ENCODE measurements at places on chromosomes 7 and 10. TPM values are rescaled to one million over a fixed set of nuclear protein-coding genes. Genes with fewer than 3 reads are reported as not detected.
A peak's percentile ranks its signal among the peaks of the same experiment; 100 is the strongest.

FANK1 gene
- total RNA-seq, result 2.5 TPM

SAP25 gene
- not detected for total RNA-seq

ERVW-1 gene
- not detected for total RNA-seq

GNG11 gene
- 33.0 TPM for total RNA-seq

GNAI1 gene
- 53.2 TPM for total RNA-seq

GARIN1A gene
- total RNA-seq, result 0.35 TPM

HYAL4 gene
- not detected for total RNA-seq

FGL2 gene
- total RNA-seq, result 69.3 TPM

ZCCHC24 gene
- 32.8 TPM for total RNA-seq

MYH16 gene
- total RNA-seq, result not detected

GET4 gene
- 6.1 TPM for total RNA-seq

NPVF gene
- total RNA-seq, result not detected

TCERG1L gene
- not detected for total RNA-seq

DNA sequence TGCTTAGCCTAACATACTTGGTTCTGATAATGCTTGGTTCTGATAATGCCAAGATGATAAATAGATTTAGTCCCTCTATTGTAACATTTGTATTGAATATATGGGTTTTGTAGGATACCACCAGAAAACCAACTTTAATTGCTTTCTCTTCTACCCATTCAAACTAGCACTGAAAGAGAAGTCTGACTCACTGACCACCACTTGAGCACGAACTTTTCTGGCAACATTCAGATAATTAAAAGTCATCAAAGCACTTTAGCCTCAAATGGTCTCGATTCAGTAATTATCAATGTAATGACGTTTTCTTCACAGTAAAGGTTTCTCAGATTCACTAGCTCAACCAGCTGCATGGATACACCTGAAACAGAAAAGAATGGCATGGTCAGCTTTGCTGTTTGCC is 63.0 kb downstream of the HDAC9 start:
- DNase-seq, result no peak

DNA sequence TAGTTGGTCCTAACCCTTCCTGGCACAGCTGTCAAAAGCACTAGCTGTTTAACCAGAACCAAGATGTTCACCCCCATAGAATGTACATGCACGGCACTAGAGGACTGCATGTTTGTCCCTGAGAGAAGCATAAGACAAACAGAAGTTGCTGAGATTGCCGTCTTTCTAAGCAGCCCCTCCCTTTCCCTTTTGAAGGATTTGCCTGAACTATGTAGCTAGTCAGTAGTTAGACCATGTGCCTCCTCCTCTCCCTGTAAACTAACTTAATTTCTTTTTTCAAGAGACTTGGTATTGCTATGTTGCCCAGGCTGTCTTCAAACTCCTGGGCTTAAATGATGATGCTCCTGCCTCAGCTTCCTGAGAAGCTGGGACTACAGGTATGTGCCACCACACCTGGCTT is 40.7 kb downstream of the TBC1D12 start:
- no peak for DNase-seq

DNA sequence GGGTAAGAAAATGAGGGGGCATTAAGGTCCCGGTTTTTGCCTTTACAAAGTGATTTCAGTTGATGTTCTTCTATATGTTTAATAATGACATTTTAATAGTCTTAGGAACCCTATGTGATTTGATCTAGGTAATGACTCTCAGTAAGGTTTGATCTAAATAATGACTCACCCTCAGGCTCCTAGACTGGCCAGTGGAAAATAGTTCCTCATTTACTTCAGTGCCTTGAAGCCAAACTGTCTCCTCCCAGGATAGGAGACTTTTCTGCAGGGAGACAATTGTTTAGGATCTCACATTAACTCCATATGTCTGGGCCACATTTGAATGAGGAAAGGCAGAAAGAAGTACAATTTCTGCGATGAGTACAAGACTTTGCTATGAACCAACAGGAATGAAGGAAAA is 1331.9 kb downstream of the XPNPEP1 start:
- no peak for DNase-seq

- no peak for DNase-seq
Measured at GRCh38 chr7:103348452-103348851, 1.0 kb downstream of the PSMC2 start.

DNA sequence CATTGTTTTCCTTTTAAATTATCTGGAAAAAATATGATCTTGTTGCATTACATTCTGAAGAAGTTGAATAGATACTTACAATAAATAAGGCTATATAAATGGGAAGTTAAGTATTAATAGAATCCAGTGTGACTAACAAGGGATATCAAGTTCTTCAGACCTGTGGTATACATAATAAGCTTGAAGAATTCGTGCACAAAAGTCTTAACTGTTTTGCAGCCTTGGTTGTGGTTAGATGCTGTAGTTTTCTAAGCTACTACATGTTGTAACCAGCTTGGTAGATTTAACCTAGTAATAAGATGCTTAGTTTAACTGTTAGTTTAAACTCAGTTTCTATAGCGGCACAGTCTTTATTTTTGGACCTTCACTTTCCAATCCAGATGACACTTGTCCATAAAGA is 106.2 kb upstream of the GLCCI1 start:
- DNase-seq, result no peak

GRCh38 chr7:157339777-157340677 is 3.2 kb downstream of the DNAJB6 start:
- DNase-seq, result peak; percentile 68

DNA sequence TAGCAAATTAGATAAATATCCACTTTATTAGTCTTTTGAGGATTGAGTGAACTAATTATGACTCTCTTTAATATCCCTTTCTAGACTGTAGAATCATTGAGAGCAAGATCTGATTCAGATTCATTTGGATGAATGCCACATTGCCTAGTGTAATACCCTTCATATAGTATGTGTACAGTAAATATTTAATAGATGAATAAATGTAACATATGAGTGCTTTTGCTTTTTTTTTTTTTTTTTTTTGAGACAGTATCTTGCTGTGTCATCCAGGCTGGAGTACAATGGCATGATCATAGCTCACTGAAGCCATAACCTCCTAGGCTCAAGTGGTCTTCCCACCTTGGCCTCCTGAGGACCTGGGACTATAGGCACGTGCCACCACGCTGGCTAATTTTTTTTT is 14.8 kb downstream of the SAMD8 start:
- no peak for DNase-seq

- DNase-seq, result peak; percentile 85
Measured at GRCh38 chr10:91409869-91410637, at the start of gene HECTD2. Gene HECTD2 (plus strand): TSS chr10:91410344. CDS start chr10:91410439, 95 bp downstream.

DNA sequence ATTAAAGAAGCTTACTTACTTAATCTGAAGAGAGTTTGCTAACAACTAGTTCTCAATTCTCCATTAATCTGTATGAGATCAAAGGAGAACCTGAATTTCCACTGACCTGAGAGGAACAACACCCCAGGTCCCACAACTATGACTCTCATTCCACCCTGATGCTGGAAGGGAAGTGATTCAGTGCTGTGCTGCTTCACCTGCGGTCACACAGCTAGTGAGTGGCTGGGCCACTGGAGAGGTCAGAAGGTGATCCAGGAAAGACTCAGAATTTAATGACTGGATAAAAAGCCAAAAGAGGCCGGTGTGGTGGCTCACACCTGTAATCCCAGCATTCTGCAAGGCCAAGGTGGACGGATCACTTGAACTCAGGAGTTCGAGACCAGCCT is 23.6 kb downstream of the SORBS1 start:
- no peak for DNase-seq

DNA sequence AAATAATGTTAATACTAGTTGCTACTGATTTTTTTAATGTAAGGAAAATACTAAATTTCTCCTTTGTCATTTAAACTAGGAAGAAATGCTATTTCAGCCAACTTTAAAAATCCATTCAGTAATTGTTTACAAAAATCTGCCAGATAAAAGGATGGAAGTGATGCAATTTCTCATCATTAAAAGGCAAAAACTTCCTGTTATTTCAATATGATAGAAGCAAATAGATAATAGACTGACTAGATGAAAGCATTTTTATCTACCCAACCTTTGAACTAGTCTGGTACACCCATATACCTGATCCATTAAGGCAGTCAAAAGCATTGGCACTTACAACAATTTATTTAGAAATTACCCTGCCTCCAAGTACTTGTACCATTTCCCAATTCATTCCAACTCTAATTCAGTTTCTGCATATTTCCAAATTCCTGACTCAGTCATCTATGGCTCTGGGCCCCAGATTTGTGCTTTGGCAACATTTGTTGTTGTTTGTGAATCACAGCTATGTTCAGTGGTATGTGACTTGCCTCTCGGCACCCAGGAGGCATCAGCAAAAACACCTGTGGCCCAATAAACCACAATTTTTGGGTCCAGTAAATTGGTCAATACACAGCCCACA is 482.6 kb upstream of the SEMA3A start:
- DNase-seq, result no peak

DNA sequence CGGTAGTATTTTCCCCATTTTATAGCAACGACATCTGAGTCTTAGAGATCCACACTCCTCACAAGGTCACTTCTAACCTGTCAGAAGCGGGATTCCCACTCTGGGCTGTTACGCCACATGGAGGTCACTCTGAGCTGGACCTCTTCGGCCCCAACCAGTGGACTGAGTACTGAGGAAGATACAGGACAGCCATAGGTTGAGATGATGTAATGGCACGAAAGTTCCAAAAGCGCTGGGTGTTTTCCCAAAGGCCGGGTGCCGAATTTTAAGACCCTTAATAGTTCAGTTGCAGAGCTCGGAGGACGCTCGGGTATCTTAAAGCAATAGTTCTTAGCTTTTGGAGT is 699 bp downstream of the GHITM start:
- DNase-seq, result peak; percentile 19

DNA sequence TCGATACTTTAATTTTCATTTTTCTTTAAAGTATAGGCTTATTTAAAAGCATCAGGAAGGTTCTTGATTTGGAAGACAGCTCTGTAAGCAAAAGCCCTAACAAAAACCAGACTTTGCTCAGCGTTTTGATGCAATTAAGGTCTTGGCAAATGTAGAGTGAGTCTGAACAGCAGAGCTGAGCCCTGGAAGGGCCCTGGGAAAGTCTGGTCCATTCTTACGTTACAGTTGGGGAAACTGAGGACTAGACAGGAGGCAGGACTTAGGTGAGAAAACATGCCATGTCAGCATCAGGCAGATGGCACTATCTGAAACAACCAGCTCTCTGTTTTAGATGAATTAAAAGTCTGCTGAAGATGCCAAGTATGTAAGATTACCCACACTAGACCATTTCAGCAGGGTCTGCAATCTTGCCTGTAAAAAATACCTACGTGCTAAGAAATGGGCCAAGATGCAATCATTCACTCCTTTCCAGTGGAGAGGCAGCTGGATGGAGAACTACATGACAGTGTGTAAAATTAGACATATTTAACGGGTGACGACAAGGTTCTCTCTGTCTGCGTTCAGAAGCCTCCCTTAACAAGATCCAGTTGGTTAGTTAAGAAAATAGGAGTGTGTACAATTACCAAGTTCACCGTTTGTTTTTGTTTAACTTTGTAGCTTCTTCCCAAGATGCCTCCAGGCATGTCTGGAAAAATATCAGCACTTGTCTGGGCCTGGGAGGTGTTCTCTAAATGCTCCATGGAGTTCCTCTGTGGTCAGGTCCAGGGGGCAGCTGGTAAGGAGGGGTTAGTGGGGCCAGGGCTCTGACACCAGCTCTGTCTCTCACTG is 502.3 kb upstream of the ZMIZ1 start:
- DNase-seq, result peak; percentile 15

- DNase-seq, result no peak
Measured at GRCh38 chr7:6228361-6229229, 43.8 kb downstream of the CYTH3 start.

DNA sequence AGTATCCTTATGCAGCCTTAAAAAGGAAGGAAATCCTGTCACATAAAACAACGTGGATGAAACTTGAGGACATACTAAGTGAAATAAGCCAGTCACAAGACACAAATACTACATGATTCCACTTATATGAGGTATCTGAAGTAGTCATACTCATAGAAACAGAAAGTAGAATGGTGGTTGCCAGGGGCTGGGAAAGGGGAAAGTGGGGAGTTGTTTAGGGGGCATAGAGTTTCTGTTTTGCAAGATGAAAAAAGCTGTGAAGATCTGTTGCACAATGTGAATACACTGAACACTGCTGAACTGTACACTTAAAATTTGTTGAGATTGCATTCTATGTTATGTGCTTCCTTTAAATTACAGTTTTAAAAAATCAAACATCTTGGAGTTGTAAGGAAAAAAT is 2.9 kb downstream of the NUP205 start:
- DNase-seq, result no peak

GRCh38 chr10:19788902-19789301 is 27.3 kb upstream of the PLXDC2 start:
- no peak for DNase-seq

DNA sequence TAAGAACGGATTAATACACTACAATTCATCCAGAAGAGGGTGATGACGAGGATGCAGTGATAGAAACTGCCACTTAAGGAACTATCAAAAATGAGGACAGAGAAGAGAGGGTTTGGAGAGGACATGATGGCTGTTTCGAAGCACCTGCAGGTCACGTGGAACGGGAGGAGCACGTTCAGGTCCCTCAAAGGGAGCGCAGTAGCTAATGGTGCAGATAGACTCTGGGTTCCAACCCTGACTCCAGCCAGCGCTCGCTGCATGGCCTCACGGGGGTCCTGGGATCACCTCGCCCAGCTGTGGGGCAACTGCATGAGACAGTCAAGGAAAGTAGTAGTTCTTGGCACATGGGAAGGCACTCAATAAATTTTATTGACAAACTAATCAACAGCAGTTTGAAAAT is 208.6 kb upstream of the RNF32 start:
- DNase-seq, result no peak

DNA sequence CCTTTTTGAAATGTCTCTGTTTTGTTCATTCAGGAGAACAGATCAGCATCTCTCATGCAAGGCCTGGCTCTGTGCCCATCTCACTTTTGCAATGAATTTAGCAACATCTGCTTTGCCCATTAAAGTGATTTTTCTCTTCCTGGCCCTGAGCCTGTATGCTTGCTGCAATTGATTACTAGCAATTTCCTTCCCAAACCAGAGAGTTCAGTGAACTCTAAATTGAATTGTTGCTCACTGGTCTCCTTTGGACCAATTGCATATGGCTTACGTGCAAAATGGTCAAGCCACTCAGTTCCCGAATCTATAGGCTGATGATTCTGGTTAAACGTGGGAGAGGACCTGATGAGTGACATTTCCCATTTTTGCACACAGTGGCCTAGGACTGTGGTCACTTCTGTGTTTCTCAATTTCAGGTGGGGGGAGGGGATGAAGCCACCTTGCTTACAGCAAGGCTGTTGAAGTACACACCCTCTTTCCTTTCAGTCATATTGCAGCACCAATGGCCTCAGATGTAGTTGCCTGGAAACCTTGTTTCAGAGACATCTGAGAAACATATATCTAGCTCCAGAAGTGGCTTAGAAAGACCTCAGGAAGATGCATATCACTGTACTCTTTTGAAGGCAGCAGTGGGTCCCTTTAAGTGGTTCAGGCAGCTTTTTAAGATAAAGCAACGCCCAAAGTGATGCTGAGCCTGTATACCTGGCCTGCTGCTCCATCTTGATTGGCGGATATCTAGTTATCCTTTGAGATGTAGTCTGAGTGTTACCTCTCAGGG is 201.4 kb downstream of the PTEN start:
- DNase-seq, result peak; percentile 65

GRCh38 chr10:13717936-13718772 is 131.4 kb downstream of the PRPF18 start:
- peak; percentile 55 for DNase-seq

- DNase-seq, result no peak
Measured at GRCh38 chr7:158966780-158967390, 110.5 kb downstream of the DYNC2I1 start.

- DNase-seq, result peak; percentile 36
Measured at GRCh38 chr10:77478247-77478961, 159.2 kb downstream of the KCNMA1 start.

All from uterus (tissue), 4 donors.